GM18507 (cell line): ENCODE measurements at places on chromosomes 1 and 21.

DNA sequence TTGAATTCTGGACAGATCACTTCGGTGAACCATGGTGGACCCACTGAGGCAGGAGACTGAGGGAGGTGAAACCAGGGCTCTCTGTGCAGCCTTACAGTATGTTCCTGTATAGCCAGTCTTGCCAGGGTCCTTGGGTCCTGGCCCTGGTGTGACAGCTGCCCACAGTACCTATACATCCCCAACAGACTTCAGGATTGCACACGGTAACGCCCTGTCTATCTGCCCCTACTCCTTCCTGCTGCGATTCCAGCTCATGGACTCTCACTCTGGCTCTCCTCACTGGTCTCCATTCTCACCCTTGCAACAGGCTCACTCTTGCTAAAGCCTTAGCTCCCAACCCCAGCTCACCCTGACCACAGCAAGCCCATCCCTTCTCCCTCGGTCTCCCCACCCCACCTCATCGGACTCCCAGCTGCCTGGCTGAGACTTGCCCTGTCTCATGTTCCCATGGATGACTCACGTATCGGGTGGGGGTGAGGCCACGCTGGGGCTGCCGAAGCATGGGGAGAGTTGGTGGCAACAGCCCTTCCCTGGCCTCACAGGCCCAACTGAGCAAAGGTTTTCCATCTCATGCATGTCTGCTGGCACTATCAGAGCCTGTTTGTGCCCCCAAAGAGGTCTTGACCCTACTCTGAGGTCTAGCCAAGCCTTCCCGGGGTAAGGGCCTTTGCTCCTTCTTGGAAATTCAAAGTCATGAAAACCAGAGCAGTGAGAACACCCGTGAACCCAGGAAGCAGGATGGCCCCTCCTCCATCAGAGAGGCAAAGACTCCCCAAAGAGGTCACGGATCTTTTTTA lies 7.1 kb downstream of the PHLDA3 start:
- no peak for DNase-seq

DNA sequence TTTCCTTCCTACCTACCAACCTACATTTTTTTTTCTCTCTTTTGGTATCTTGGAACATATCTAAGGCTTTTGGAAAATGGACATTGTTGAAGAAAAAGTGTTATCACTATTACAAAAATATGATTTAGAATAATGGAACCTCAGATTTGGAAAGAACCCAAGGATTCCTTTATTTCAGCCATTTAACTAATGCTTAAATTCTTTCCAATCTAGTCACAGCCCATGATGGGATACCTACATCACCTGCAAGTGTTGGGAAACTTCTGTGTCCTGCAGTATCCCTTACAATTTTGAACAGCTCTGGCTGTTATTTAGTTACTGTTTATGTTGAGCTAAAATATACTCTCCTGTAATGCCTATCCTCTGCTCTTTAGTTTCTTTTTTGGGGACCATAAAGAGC lies 22.3 kb upstream of the APOBEC4 start:
- DNase-seq = no peak

DNA sequence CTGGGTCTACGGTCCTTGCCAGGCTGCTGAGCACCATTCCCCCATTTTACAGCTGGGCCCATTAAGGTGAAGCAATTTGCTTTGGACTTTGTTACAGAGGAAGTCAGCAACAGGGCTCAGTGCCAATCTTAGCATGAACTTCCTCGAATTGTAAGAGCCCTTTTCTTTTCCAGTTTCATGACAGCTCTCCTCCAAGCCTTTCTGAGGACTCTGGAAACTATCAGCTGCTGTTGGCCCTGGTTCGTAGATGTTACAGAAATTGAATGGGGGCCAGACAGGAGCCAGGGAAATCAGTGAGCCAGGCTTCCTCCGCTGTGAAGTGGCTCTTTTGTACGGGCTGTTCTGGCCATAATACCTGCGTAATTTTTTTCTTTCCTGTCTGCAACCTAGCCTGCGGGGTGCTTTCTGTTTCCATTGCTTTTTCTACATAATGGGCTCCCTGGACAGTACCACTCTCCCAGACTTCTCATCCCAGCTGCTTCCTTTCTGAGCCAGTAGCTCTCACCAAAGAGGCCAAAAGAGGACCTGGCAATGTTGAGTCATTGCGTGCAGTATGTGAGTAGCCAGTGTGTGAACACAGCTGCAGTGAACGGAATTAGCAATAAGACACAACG lies 386.3 kb downstream of the DISC1 start:
- DNase-seq = no peak

GRCh38 chr21:33799378-33800090 lies 116.1 kb downstream of the ATP5PO start:
- no peak for DNase-seq

GRCh38 chr21:36587388-36587787 lies 107.5 kb upstream of the CLDN14 start:
- DNase-seq = no peak

GRCh38 chr1:221724931-221725605 lies 16.8 kb downstream of the DUSP10 start:
- DNase-seq = no peak

DNA sequence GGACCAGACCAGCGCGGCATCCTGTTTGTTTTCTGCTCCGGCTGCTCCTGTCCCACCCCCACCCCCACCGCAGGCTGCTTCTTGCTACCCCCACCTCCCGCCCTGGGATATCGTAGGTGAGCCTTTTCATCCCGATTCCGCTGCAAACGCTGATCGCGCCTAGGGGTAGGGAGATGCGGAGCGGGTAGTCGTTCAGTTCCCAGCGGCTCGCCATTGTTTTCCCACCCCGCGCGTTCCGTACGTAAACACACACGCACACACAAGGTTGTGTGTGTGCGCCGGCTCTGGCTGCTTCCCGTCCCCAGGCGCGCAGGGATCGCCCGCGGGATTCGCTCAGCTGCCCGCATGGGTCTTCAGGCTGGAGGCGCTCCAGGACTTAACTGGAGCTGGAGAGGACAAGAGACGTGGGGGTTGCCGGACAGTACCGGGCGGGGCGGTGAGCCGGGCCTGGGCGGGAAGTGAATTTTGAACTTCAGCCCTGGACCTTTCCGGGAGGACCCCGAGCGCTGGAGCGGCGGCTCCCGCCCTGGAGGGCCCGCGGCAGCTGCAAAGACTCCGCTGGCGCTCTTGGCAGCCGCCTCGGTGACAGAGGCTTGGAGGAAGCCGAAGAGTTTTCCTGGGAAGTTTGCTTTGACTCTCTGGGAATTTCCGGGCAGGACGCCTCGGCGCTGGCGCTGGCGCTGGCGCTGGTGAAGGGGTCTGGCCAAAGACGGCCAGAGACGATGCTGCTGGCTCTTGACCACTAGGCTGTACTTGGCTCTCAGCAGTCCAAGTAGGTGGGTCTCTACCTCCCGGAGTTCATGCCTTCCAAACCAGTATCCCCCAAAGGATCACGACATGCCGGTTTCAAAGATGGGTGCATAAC lies 1.6 kb downstream of the SOX13 start:
- DNase-seq = no peak

DNA sequence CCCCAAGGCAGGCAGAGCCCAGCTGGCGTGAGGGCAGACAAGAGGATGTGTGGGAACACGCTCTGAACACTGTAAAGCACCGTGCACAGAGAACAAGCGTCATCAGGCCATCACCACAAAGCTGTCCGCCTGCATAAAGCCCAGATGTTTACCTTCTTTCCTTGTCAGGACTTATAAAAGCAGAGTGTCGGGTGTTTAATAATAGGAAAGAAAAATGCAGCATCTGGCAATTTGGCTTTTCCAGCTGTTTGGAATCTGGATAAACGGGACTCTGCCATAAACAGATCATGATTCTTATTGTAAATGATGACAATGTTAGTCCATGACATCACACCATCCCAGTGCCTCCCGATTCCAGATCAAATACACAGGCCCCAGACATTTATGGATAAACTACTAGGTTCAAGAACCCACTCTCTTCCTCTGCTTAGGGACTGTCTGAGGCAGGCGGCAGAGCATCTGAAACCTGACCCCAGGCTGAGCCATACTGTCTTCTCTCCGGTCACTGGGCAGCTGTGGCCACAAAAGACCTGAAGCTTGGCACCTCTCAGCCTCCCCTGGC lies 4.2 kb downstream of the GLIS1 start:
- no peak for DNase-seq
